ENCODE measurements at places on chromosomes 4 and X.

- no peak for DNase-seq
Measured at GRCh38 chrX:132821974-132822633, 136.3 kb downstream of the HS6ST2 start.

DNA sequence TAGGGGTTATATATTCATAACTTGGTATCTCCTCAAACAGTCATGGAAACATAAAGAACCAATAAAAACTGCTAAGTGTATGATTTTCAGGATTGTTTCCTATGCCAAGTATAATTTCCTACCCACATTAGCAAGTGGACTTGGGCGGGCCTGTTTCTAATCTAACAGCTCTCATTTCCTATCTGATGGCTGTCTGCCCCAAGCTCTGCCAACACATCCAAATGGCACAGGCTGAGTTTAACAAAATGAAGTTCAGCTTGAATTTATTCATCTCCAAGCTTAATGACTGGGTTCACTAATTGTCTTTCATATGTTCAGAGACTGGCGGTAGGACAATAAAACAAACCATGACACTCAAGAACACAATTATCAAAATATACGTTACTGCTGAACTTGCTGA is 55.5 kb upstream of the S100G start:
- no peak for DNase-seq

- DNase-seq: no peak
Measured at GRCh38 chrX:82591421-82591820, 916.7 kb upstream of the POU3F4 start.

DNA sequence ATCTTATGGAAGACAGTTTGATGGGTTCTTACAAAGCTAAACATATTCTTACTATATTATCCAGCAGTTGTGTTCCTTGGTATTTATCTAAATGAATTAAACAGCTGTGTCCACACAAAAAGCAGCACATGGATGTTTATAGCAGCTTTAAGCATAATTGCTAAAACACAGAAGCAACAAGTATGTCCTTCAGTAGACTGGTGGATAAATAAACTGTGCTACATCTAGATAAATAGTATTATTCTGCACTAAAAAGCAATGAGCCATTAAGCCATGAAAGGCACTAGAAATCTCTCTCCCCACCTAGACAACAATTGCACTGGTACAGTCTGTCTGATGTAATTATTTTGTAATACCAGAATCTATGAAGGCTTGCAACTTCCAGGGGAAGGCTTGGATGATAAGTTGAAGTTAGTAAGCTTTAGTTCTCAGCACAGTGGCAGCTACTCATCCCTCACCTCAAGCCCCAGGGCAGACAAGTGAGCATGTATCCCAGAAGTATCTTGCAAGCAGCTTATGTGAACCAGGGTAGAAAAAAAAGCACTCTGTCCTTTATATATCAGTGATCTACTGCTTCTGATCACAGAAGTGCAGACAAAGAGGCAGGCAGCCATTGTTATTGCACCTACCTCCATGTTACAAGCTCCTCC is 36.9 kb downstream of the WDR17 start:
- DNase-seq: no peak

GRCh38 chr4:10099499-10100325 is 16.9 kb downstream of the WDR1 start:
- DNase-seq: no peak

GRCh38 chrX:153685751-153686696 is 1.7 kb upstream of the SLC6A8 start:
- no peak for DNase-seq

DNA sequence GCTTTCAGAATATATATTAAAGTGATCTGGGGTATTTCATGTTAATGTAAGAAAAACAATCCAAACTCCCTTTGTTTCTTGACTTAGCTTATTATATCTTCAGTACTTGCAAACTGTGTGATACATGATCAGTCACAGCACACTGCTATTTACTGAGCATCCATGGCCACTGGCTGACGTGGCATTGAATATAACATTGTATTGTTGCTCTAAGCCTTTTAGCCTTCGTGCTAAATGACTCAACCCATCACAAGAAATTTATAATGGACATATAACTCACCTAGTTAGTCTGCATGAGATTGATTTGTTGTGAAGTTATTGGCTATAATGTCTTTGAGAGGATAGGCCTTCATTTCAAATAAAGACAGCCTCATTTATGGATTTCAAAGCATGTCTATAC is 642.6 kb downstream of the IL1RAPL1 start:
- DNase-seq: no peak

GRCh38 chr4:14046642-14047041 is 419.1 kb upstream of the BOD1L1 start:
- no peak for DNase-seq

DNA sequence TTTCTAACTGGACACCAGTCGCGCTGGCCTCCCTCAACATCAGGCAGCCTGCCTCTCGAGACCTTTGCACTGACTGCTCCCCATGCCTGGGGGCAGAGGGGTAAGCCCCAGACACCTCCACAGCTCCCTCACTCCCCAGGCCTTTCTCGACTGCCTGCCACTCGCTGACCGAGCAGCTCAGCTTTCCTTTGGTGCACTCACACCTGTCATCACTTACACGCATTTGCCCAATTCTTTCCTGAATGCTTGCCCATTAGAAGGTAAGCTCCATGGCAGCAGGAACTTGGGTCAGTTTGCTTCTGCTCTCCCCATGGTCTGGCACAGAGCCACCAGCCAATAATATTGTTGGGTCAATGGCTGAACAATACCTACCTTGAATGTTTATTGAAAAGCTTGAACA is 32.2 kb upstream of the PROM1 start:
- no peak for DNase-seq

GRCh38 chrX:119758731-119759247 is 401 bp downstream of the SOWAHD start:
- no peak for DNase-seq

- DNase-seq: no peak
Measured at GRCh38 chr4:57119054-57119651, 9.0 kb upstream of the IGFBP7 start.

DNA sequence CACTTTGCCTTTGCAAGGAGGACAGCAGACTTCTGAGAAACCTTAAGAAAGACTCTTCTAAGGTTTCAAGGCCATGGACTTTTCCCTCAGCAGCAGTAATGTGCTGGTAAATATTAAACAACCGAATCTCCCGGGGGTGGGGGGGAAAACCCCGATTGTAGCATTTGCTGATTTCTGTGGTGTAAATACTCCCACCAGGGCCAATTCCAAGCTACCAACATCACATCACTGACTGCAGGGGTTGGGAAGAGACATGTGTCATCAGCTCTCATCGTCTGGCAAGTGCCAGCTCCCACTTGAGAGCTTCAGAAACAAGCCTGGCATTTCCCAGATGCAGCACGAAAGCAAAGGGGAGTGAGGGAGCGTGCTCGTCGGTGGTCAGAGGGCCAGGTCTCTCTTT is 101.2 kb downstream of the BCOR start:
- no peak for DNase-seq

GRCh38 chrX:9767375-9767774 is 1.7 kb upstream of the GPR143 start:
- no peak for DNase-seq

- DNase-seq: no peak
Measured at GRCh38 chr4:112093636-112094202, 51.5 kb upstream of the FAM241A start.

DNA sequence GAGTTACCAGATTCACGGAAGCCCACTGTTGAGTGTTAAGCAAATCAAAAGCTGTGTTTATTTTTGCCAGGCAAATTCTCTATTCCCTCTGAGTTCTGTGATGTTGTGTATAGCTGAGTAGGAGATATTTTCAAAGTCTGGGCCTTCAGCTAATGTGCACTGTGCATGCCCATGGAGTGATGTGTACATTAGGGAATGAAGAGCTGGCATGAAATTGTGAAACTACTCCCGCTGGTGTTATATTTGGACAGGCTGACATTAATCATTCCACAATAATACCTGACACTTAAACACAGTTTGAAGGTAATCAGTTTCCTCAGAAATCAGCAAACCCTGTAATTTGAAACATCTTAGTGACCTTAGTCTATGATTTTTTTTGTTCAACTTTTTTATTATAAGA is 88.1 kb upstream of the MBNL3 start:
- no peak for DNase-seq

GRCh38 chr4:24507439-24507838 is 76.9 kb downstream of the DHX15 start:
- no peak for DNase-seq

- no peak for DNase-seq
Measured at GRCh38 chr4:23789762-23790161, 100.1 kb downstream of the PPARGC1A start.

DNA sequence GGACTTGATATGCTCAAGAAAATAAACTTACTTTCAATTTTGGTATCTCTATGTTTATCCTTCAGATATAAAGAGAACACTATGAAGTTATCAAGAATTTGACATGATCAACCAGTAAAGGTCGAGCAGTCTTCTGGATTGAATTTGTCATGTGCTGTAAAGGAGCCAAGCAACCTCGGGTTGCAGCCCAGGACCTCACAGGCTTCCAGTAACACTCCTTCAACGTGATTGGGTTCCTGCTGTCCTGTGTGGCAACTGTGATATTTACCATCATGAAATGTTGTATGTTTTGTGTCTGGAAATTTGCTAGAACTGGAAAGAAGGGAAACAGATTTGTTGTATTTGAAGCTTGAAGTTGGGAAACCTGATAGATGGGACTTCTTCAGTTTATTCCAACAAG is 52.0 kb upstream of the UGT2B7 start:
- no peak for DNase-seq

DNA sequence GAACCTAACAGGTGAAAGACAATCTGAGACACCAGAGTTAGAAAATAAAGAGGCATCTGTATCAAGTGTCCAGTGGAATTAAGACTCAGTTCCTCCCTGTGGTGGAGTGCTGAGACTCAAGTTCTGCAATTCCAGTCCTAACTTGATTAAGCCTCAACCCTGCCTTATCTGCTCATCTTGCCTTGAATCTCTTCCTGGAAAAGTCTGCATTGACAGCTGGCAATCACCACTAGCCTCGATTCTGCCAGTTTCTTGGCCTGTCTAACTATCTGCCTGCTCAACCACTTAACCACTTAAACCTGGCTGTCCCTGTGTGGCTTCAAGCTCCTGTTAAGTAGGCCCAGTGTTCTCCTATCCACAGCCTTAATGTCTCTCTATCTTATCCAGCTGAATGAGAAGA is 22.4 kb upstream of the NEIL3 start:
- DNase-seq: no peak

DNA sequence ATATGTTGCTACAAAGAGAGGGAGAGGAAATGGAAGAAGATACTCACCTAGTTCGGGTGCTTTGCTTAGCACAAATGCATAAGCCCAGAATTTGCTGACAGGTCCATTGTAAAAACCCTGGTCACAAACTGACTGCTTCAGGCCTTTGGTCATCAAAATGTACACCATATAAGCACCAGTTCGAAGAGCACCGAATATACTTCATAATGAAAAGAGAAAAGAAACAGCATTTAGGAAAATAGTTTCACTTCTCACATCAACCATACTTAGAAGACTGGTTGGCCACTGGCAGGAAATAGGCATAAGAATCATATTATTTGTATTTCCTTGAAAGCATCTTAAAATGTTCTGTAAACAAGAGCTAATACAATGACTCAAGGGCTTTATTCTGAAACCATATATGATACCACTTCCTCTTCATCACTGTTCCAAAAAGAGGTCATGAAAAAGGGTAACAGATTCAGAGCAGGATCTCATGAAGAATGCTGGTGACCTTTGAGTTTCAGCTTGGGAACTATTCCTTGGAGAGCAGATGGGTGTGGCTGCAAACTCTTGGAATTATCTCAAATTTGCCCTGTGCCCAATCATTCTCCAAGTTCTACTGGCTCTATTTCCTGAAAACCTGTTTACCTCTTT is 138.7 kb downstream of the ELOVL6 start:
- no peak for DNase-seq

GRCh38 chrX:66544181-66544580 is 94.7 kb downstream of the EDA2R start:
- no peak for DNase-seq

GRCh38 chr4:39521253-39521919 is 5.9 kb downstream of the UGDH start:
- no peak for DNase-seq

DNA sequence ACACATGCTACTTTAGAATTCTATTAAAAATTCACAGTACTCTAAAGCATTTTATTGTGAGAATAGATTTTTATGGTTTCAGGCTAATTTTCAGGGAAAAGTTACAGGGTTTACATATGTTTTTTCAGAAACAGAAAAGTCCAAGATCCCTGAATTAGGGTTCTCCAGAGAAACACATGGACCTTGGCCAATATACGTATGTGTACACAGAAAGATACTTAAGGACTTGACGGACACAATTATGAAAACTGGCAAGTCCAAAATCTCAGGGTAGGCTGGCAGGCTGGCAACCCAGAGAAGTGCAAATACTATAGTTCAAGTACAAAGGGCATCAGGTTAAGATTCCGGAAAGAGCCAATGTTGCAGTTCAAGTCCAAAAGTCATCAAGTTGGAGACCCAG is 1897.8 kb upstream of the PCDH10 start:
- no peak for DNase-seq

DNA sequence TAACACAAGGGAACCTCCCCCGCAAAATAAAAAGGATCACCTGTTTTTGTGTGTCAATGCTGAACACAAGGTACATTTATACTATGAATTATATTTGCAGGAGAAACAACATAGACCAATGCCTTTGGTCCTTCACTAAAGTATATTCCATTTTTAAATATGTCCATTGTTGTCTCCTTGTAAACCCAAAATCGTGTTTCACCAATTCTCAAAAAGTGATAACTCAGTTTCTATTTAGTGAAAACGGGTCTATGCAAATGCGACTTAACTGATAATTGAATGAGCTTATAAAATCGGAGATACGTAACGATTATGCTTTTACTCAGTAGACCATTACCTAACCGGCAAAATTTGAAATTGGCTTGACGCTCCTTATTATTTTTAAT is 2.1 kb downstream of the BRWD3 start:
- DNase-seq: no peak

- no peak for DNase-seq
Measured at GRCh38 chrX:10157032-10157341, 212 bp downstream of the CLCN4 start.

- no peak for DNase-seq
Measured at GRCh38 chr4:55017406-55017805, 108.0 kb downstream of the KDR start.
